ENCODE measurements at places on chromosomes 6 and 20.

DNA sequence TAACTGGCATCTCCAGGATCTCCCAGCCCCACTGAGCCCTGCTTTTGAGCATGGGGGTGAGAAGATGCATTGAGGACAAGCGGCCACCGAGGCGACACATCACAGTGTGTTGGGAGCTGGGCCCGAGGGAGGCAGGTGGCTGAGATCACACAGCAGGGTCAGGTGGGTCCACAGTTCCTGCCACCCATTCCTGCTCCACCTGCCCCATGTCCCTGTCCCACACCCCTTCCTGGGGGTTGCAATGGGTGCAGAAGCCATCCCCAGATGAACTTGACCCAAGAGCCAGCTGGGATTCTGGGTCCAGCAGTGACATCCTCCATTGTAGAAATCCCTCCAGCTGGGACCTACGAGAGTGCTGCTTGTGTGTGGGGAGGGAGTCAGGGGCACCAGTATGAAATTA is 1.0 kb downstream of the TGM2 start:
- peak; percentile 16 for DNase-seq

GRCh38 chr6:88177961-88178464 is 11.9 kb upstream of the CNR1 start:
- DNase-seq, result no peak

- DNase-seq, result no peak
These were observed 60.5 kb upstream of the SALL4 start for GRCh38 chr20:51862796-51863195.

DNA sequence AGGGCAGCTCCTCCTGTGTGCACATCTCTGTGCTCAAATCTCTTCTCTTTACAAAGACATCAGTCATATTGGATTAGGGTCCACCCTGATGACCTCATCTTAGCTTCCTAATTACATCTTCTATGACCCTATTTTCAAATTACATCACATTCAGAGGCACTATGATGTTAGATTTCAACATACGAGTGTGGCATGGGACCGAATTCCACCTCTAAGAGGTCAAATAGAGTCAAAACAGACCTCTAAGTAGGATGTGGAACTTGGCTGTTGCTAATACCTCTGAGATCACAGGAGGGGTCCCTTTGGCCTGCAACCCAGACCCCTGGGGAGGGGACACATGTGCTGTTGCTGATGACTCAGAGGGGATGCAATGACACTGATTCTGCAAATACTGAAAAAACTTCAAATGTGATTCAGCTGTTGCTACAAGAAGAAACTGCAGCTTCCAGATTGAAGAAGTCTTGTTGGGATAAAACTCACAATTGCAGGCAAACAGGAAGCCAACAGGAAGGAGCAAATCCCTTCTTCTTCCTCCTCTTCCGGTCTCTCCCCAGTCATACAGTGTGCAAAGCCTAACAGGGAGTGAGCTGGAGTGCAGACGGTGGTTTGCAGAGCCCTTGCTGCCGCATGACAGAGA is 216.2 kb downstream of the MYLK4 start:
- no peak for DNase-seq

- DNase-seq, result no peak
These were observed 157.9 kb upstream of the PDE10A start for GRCh38 chr6:165820934-165821333.

DNA sequence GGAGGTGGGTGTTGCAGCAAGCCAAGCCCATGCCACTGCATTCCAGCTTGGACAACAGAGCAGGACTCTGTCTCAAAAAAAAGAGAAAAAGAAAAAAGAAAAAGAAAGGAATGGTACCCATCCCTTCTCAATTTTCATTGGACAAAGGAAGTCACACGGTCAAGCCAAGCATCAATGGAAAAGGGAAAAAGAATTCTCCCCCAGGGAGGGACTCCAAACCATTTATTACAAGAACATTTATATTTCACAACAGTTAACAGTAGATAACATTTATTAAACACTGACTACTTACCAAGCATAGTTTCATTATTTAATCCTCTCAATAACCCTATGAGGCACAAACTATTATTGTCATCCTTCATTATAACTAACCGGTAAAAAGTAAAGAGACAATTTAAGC is 6.6 kb upstream of the KIF13A start:
- no peak for DNase-seq

GRCh38 chr6:153852034-153852433 is 187.0 kb upstream of the OPRM1 start:
- DNase-seq, result no peak

- DNase-seq, result no peak
These were observed 24.6 kb downstream of the KHDC1L start for GRCh38 chr6:73200735-73201134.

- DNase-seq, result no peak
These were observed 388.4 kb downstream of the BTBD3 start for GRCh38 chr20:12306107-12306506.

DNA sequence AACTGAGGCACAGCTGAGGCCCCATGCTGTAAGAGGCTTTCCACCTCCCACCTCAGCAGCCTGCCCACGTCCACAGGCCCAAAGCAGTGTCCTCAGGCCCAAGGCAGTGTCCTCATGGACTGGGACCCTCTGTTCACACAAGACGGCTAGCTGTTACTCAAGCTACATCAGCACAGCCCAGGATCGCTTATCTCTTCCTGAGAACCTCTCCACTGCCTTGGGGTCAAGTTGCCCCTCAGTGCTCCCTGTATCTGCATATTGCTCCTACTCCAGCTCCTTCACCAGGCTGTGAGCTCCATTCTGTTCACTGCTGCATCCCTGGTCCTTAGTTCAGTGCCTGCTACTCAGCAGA is 208.8 kb upstream of the TAB2 start:
- no peak for DNase-seq

GRCh38 chr6:16799279-16800193 is 38.3 kb upstream of the ATXN1 start:
- no peak for DNase-seq

- DNase-seq, result no peak
These were observed 24.8 kb downstream of the SUN5 start for GRCh38 chr20:32979201-32979998.

DNA sequence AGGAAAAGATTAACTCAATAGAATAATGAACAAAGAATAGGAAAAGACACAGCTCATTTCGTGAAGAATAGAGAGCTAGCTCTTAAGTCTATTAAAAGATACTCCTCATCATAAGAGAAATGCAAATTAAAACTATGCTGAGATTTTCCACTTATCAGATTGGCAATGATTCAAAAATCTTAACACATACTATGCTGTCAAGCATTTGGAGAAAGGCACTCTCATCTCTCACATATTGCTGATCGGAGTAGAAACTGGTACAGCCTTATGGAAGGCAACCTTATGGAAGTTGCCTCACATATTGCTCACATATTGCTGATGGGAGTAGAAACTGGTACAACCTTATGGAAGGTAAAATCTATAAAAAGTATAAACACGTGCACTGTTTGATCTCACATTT is 21.4 kb upstream of the PLAGL1 start:
- no peak for DNase-seq

DNA sequence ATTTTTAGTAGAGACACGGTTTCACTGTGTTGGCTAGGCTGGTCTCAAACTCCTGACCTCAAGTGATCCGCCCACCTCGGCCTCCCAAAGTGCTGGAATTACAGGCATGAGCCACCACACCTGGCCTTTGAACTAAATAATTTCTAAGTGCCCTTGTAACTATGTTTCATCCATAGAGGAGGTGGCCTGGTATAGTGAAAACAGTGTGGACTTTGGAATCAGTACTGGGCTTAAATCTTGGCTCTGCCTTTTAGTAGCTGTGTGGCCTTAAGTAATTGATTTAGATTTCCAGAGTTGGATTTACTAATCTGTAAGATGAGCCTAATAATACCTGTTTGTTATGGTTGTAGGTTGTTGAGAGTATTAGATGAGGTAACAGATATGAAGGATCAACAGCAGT is 14.2 kb upstream of the TGM3 start:
- no peak for DNase-seq

GRCh38 chr20:28562510-28562898 is 2695.0 kb upstream of the DEFB115 start:
- DNase-seq, result no peak

All from hematopoietic multipotent progenitor cell treated with erythropoietin and hydrocortisone succinate and interleukin-3 and kit ligand, for 17 days (in vitro differentiated cells).